ENCODE measurements at places on chromosomes 13 and 19.

- no peak for DNase-seq
Observed at GRCh38 chr19:48540110-48540509, 11.9 kb upstream of the SULT2B1 start.

GRCh38 chr19:43452582-43452981 lies 12.8 kb downstream of the LYPD3 start:
- no peak for DNase-seq

- no peak for DNase-seq
Observed at GRCh38 chr13:38830442-38831045, 143.7 kb downstream of the FREM2 start.

GRCh38 chr19:6318772-6319171 lies 14.6 kb downstream of the ACER1 start:
- no peak for DNase-seq

DNA sequence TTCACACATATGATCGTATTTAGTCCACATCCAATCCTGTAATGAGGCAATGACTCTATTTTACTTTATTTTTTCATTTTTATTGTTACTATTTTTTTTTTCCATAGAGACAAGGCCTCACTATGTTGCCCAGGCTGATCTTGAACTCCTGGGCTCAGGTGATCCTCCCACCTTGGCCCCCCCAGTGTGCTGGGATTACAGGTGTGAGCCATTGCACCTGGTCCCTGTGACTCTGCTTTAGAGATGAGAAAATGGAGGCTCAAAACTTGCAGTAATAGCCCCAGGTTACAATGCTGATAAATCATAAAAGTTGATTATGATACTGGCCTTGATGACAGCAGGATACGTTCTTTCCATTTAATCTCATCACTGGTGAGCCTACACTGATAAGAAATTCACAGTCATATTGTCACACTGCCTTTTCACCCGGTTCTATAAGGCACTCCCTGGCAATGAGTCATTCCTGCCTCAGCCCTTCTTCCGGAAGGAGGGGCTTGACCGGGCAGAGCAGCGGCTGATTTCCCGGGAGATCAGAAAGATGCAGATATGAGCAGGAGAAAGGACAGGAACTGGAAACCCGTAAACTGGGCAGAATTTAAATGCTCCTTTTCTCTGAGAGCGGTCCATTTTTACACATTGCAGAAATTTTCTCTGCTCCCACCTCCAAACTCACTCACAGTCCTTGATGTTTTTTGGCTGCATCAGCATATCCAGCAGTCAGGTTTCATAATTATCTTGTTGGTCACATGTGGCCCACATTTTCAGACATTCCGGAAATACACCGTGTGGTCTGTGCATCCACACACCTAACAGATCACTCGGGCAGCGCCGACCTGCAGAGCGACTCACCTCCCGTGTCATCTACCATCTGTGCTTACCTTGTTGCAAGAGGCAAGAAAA lies 616.4 kb downstream of the EFNB2 start:
- DNase-seq: no peak

DNA sequence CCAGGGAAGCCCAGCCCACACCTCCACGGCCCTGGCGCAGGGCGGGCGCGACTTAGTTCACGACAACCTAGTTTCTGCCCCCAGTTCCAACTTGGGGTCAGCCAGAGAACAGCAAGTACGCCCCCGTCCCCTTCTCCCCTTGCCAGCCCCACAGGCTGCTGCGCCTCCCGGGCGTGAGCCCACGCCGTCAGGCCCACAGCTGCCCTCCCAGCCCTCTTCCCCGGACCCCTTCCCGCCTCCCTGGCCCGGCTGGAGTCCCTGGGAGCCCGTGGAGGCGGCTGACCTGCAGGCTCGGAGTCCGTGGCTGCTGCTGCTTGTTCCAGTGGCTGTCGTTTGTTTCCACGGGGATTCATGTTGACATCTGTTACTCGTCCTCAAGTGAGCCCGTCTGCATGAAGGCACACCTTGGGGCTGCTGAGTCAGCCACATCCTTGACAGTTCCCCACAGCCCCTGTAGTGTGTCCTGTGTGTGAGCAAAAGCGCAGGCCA lies 86.0 kb downstream of the ATP11A start:
- DNase-seq: no peak

- peak; percentile 64 for DNase-seq
Observed at GRCh38 chr19:48635263-48635965, 1.8 kb downstream of the DBP start.

- no peak for DNase-seq
Observed at GRCh38 chr13:22194106-22194805, 523.4 kb downstream of the FGF9 start.

- DNase-seq: peak; percentile 87
Observed at GRCh38 chr19:10270180-10270615, 722 bp upstream of the ICAM1 start.

- no peak for DNase-seq
Observed at GRCh38 chr13:106376401-106377112, 158.9 kb downstream of the EFNB2 start.

DNA sequence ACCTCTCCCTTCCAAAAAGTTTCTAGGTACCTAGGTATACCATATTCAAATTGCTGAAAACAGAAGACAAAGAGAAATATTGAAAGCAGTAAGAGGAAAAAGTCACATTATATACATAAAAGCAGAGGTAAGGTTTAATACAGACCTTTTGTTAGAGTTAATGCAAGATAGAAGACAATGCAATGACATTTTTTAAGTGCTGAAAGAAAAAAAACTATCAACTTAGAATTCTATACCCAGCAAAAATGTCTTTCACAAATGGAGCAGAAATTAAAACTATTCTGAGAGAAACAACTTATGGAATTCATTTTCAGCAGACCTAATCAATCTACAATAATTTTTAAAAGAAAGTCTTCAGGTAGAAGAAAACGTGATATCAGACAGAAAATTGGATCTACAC lies 77.2 kb downstream of the CRYL1 start:
- no peak for DNase-seq

DNA sequence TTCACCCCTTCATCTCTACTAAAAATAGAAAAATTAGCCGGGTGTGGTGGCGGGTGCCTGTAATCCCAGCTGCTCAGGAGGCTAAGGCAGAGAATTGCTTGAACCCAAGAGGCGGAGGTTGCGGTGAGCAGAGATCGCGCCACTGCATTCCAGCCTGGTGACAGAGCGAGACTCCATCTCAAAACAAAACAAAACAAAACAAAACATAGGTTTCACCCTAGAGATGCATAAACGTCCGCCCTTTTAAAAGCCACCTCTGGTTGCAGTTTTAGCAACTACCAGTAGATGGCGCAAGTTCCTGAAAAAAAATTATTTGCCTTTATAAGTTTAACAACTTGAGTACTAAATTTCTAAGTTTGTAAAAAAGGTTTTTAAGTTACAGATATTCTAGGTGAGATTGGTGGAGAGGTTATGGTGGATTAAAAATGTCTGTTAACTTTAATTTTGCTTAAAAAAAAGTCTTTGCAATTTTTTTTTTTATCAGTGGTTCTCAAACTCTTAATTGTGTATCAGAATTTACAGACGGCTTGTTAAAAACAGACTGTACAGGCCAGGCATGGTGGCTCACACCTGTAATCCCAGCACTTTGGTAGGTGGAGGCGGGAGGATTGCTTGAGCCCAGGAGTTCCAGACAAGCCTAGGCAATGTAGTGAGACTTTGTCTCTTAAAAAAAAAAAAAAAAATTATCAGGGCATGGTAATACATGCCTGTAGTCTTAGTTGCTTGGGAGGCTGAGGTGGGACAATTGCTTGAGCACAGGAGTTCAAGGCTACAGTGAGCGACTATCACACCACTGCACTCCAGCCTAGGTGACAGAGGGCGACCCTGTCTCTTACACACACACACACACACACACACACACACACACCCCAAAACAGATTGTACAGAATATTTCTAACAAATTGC lies 42.1 kb downstream of the NAA16 start:
- peak; percentile 58 for DNase-seq

DNA sequence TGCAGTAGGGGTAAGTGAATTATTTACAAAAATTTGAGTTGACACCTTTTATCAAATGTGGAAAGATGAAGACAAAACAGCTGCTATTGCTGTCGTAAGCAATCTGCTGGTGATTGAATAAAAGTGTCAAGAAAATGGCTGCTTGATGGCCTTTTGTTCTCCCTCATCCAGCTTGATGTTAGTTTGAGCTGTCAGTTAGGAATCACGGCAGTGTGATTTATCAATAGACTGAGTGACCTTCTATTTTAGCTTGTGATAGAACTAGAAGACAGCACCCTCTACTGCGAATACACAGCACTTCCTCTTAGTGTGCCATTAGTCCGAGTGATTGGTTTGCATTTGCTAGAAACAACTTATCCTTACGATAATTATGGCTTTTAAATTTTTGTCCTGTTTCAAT lies 76.3 kb downstream of the MZT1 start:
- DNase-seq: no peak

GRCh38 chr19:21158523-21159135 lies 16.8 kb downstream of the ZNF431 start:
- DNase-seq: no peak

DNA sequence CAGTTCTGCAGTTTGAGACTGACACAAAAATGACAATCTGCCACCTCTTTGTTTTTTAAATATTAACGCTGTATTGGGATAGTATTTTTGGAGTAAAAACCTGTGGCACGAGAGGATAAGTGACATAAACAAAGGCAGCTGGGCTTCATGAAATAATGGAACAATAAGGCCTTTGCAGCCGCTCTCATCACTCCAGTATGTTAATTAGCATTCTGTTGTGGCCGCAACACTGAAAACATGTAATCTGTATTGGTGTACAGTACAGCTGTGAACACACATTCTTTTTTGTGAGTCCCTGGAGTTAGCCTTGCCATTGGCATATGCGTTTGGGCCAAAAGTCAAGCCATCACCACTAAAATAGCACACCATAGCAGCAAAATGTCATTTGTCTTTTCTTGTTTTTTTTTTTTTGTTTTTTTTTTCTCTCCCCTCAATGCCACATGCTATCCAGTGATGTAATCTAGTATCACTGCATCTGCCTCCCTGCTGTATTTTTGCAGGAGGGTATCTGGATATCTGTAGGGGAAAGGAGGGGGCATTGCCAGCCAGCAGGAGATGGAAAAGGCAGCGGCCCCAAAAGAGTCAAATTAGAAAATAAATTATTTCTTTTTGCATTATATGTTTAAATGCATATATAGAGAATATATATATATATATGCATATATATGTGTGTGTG lies 885 bp upstream of the ZNF536 start:
- DNase-seq: no peak

DNA sequence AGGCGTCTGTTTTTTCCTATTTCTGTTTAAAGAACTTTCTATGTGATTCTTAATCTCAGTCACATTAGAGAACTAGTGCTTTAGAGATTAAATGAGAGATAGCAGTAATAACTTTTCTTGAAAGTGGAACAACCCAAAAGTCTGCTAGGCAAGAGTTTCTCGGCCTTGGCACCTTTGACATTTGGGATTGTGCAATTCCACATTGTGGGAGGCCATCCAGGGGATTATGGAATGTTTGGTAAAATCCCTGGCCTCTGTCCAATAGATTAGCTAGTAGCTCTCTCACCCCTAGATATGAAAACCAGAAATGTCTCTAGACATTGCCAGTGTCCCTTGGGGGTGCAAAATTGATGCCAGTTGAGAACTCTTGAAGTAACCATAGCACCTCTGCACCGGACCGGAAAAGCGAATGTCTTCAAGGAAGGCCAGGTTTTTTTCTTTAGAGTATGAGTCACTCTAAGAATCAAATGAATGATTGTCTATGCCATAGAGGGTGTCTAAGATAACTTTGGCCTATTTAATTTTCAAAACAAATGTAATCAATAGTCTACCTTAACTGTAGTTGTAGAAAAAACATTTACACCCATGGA lies 45.0 kb upstream of the IL17D start:
- no peak for DNase-seq

GRCh38 chr19:36009633-36010379 lies 1.2 kb upstream of the SYNE4 start:
- DNase-seq: no peak

DNA sequence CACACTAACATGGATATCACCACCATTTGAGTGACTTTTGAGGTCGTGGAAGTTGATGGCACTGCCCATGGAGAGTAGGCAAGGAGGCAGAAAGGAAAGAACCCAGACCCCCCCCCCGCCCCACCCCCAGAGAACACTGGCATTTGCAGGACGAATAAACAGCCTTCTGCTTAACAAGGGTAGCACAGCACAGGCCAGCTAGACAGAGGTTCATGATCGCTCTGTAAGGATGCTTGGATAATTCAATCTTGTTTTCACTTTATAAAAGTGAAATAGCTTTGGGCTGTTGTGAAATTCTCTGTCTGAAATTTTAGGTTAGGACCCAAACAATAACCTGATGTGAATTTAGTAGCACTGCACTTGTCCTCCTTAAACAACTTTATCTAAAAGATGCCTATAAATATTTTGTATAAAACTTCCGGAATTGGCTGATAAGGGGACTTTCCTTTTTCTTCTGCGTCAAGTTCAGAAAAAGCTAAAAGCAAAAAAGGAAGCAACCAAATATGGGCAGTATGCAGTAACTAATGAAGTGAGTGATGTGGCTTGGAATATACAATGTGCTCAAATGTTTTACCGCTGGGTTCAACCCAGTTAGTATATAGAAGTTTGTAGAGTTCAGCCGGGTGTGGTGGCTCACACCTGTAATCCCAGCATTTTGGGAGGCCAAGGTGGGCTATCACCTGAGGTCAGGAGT lies 163.7 kb downstream of the SHISA2 start:
- DNase-seq: peak; percentile 66

DNA sequence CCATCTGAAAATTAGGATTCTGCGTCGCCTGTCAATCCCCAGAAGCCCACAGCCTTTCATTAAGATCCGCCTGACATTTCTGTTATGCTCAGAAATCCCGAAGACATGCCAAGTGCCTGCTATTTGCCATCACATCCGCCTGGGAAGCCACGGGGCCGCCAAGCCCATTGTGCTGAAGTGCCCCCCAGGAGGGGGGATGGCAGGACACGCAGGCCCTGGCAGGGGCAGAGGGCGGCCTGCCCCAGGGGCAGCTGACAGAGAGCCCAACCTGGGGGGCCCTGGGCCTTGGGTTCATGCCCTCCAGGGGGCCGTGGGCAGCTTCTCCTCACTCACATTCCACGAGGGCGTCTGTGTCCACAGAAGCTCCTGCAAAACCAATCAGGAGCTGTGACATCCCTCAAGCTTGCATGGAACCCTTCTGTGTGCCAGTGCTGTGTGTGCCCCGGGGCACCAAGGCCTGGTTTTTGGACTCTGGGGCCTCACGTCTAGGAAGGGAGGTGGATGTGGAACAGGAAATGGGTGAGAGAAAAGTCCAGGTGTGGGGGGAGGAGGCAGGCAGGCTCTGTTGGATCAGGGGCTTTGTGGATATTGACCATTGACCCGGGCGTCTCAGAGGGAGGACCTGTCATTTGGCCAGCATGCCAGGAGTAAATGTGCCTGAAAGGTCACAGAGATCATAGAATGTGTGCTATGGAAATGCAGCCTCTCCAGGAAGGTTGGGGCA lies 122.9 kb downstream of the URI1 start:
- no peak for DNase-seq

GRCh38 chr19:2089001-2089711 lies 7.0 kb downstream of the MOB3A start:
- DNase-seq: peak; percentile 27

DNA sequence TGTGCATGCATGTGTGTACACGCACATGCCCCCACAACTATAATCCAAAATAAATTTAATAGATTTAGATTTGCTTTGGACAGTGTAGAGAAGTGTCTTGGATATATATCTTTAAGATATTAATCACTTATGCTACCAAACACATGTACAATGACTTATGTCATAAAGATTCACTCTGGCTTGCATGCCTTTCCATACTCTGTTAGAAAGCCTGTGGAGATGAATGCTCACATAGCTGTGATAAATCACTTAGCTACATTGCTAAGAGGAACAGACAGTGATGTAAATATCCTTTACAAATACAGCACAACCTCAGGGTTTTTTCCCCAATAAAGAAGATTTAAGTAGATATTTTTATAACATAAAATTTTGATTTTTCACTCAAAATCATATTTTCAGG lies 2484.8 kb upstream of the PCDH20 start:
- no peak for DNase-seq

All from CD4-positive, alpha-beta T cell treated with Interferon alpha-2 for 1 hour (primary cell).